A673 (cell line): ENCODE measurements at places on chromosomes 3 and 15.
A peak's percentile ranks its signal among the peaks of the same experiment; 100 is the strongest.

DNA sequence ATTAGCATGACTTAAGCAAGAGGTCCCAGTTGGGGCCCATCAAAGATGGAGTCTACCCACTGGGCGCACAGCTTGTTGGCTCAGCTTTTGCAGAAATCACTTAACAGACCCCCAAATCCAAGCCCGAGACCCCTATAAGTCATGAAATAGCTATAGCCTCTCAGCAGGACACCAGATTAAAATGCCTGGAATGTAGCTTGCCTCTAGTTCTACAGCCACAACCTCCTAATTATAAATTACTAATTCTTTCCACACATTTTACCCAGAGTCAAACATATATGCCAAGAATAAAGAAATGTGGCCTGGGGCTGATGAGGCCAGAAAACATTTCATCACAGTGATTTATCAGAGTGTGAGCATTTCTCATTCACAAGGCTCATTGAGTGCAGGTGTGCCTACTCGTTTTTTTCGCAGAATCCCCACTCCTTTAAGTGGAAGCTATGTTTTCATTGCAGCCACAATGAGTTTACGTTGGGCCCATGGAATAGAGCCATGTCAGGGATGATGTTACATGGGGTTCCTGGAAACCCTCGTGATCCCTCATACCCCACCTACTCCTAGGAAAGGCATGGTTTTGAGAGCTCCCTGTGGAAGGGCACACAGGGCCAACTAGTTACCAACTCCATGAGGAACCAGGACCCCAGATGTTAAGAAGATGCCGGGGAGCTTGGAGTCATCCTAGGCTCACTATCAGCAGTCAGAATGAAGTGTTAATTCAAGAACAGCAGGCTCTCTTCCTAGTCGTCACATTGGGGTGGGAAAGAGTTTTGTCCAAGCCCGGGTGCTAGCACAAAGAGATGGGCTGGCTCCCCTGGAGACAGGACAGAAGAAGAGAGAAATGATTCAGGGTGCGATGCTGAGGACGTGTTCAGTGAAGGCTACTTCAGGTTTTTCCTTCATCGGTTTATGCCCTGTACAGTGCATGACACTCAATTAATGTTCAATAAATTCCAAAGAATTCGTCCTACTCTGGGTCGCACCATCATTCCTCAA, 90.2 kb upstream of the ABHD17C start:
- peak; percentile 19 for DNase-seq

DNA sequence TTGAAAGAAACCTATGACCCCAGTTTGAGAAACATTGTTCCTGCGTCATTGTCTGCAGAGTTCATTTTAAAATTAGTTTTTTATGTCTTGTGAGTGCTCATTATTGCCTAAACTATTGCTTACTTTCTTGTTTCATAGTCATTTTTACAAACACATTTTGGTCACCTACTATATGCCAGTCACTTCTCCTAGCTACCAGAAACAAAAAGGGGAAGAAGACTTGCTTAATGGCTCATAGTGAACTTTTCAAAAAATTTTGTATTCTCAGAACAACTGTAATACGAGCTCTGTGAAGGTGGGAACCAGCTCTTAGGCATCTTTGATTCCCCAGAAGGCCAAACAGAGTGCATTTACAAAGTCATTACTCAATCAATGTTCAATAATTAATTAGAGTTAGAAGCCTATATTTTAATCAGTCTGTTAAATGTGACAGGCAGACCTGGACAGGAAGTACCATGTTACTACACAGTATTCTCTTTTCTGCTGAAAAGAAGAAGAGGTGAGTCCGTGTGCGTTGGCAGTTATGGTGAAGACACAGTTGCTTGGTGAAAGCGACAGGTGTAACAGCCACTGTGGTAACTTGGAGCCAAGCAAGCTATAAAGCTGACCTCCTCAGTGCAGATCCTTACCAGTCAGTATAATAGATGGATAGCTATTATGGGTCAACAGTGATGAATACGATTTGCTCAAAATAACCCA, 46.6 kb downstream of the DPPA2 start:
- DNase-seq = no peak

DNA sequence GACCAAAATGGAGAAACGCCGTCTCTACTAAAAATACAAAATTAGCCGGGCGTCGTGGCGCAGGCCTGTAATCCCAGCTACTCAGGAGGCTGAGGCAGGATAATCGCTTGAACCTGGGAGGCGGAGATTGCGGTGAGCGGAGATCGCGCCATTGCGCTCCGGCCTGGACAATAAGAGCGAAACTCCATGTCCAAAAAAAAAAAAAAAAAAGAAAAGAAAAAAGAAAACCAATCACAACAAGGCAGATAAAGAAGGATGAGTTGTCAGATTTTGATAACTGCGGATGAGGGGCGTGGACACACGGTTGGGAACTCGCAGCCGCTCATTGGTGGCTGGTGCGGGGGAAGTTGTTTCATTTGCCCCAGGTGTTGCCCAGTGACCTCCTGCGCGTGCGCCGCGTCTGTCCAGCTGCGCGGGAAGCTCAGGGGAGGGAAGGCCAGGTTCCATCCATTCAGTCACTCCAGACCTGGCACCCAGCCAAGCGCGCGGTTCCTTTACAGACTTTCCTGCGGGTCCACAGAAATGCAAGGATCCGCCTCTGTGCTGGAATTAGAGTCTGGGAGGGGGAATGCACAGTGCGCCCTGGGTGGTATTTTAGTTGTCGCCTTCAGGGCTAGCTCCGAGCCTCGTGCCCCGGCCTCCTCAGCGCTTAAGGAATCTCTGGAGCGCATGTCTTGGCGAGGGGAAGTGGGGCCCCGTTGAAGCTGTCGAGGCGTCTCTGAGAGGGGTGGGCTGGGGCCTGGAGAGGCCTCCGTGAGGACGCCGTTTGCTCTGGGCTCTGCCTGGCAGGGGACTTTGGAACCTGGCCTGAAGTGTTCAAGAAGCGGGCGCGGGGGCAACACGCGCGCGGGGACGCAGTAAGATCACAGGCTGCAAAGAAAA, 708 bp upstream of the GCHFR start:
- DNase-seq = peak; percentile 71

DNA sequence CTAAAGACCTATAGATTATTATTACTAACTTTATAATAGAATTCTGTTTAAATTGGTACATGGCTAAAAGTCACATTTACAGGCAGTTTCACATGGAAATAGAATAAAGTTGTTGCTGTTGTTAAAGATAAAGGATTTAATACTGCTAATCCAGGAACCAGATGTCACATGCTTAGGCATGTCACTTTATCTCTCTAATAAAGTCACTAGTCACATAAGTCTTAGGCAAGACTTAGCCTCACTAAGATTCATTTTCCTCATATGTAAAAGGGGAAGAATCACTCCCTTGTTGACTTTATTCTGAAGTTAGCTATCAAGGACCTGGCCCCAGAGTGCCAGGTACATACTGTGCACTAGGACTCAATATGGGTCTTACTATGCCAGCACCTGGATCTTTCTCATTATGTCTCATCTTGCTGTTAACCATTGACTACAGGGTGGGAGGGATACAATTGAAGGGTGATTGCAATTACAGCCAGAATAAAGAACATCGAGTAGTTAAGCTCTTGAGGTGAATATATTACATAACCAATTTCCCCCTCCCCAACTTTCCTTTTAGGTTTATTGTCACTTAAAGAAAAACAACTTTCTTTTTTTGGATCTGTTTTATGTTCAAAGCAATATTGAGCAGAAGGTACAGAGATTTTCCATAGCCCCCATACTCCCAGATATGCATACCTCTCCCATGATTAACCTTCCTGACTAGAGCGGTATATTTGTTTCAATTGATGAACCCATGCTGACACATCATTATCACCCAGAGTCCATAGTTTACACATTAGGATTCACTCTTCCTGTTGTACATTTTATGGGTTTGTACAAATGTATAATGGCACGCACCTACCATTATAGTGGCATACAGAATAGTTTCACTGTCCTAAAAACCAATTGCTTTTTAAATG, 36.6 kb downstream of the LNP1 start:
- no peak for DNase-seq

DNA sequence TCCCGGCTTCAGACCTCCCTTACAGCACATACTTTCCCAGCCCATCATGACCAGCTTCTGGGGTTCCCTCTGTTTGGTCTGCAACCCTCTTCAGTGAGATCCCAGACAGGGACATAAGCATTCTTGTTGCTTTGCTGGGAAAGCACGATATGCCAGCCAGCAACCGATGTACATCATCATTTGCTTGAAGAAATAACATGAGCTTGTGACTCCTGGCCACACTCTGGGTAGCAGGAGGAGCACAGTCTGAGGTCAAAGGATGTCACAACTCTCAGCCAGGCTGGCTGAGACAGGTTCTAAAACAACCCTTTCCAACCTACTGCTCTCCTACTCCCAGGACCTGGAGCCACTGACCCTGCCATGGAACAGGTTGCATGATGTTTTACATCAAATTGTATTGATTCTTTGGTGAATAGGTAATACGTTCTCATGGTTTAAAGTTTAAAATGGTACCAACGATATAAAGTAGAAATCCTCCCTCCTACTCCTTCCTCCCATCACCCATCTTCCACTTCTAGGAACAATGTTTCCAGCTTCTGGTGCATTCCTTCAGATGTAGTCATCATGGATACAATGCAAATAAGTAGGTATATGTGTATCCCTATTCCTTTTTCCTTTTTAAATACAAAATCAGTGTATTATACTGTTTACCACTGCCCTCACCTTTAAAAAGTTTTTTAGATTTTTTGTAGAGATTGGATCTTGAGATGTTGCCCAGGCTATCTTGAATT, 190.3 kb downstream of the OPA1 start:
- no peak for DNase-seq

DNA sequence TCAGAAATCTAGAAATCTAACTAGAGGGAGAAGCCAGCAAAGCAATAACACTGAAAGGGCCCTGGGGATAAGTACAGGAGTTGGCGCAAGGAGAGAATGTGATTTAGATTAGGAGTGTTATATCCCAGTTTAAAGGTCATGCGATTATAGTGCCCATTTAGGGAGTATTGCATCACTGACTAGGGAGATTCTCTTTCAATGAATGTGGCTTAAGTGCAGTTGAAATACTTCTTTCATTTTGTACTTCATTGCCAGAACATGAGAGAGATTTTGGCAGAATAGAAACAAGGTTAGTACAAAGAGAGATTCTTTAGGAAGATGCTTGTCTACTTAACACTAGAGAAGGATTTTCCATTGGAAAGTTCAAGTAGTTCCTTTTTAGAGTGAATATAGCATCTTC, 13.9 kb downstream of the ROBO2 start:
- DNase-seq = peak; percentile 39

DNA sequence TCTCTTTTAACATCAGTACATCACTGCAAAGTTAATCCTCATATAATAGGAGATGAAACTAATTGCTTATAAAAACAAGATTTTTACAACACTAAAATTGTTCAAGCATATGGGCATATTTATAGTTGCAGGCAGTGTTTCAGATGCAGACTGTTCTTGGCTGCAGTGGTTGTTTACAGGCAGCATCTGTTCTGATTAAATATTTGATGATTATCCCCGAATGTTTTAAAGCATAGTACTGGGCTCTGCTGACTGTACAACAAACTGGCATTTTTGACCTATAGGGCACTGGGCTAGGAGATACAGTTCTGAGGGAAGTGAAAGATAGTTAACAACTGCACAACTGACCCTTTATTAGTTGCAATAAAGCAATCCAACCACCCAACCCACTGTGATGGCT, 113.6 kb downstream of the UBE3A start:
- DNase-seq = no peak

DNA sequence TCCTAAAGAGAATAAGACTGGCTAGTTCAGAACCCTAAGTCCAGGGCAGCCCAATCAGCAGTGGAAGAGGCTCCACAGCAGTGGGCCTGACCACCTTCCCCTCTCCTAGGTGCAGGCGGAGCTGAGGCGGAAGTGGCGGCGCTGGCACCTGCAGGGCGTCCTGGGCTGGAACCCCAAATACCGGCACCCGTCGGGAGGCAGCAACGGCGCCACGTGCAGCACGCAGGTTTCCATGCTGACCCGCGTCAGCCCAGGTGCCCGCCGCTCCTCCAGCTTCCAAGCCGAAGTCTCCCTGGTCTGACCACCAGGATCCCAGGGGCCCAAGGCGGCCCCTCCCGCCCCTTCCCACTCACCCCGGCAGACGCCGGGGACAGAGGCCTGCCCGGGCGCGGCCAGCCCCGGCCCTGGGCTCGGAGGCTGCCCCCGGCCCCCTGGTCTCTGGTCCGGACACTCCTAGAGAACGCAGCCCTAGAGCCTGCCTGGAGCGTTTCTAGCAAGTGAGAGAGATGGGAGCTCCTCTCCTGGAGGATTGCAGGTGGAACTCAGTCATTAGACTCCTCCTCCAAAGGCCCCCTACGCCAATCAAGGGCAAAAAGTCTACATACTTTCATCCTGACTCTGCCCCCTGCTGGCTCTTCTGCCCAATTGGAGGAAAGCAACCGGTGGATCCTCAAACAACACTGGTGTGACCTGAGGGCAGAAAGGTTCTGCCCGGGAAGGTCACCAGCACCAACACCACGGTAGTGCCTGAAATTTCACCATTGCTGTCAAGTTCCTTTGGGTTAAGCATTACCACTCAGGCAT, 33.7 kb downstream of the VIPR1 start:
- peak; percentile 32 for DNase-seq

GRCh38 chr15:63362196-63362595, 19.4 kb downstream of the CA12 start:
- no peak for DNase-seq

DNA sequence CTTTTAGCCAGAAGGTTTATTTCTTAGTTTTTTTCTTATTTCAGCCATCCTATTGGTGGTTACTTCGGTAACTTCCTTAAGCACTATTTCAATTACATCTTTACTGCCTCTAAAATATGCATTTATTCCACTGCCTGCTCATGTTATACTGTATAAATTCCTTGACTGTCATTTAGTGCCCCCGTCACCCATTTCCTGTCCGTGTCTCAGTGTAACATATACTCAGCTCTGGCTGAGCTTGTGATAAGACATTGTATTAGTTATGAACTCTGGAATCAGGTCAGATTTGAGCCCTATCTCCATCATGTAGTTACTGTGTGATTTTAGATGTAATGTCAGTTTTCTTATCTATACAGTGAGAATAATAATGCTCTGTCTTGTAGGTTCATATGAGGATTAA, 24.2 kb downstream of the PIAS1 start:
- DNase-seq = peak; percentile 60

DNA sequence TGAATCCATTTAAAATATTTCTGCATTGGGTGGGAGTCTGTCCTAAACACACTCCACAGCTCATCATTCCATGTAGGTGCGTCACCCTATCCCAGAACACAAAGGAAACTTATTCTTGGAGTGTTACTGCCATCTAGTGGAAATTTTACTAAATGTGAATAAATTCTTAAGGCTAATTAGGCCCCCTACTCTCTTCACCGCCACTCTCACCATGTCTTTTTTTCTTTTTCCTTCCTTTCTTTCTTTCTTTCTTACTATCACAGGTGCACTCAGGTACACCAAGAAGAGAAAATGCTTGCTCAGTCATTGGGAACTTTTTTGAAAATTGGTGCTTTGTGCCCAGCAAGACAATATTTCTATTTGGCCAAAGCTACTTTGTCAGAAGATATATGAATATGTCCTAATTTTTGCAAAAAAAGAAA, 26.4 kb upstream of the ATP8B4 start:
- peak; percentile 86 for DNase-seq

GRCh38 chr3:73030073-73030597, 31.3 kb upstream of the EBLN2 start:
- DNase-seq = no peak

GRCh38 chr3:40620151-40620550, 95.4 kb downstream of the ZNF621 start:
- no peak for DNase-seq

GRCh38 chr15:58390655-58391054, 41.1 kb upstream of the LIPC start:
- DNase-seq = no peak
